Body of pancreas (tissue), 4 donors: ENCODE measurements at places on chromosomes 1 and 21.

GRCh38 chr1:2074944-2075740, 24.9 kb downstream of the PRKCZ start:
- DNase-seq, result no peak

GRCh38 chr1:115113766-115114165, 24.5 kb upstream of the TSPAN2 start:
- DNase-seq, result no peak

- no peak for DNase-seq
These were observed 367.1 kb downstream of the PDE4B start for GRCh38 chr1:66159800-66160199.

GRCh38 chr1:245895455-245895959, 611.6 kb downstream of the SMYD3 start:
- no peak for DNase-seq

DNA sequence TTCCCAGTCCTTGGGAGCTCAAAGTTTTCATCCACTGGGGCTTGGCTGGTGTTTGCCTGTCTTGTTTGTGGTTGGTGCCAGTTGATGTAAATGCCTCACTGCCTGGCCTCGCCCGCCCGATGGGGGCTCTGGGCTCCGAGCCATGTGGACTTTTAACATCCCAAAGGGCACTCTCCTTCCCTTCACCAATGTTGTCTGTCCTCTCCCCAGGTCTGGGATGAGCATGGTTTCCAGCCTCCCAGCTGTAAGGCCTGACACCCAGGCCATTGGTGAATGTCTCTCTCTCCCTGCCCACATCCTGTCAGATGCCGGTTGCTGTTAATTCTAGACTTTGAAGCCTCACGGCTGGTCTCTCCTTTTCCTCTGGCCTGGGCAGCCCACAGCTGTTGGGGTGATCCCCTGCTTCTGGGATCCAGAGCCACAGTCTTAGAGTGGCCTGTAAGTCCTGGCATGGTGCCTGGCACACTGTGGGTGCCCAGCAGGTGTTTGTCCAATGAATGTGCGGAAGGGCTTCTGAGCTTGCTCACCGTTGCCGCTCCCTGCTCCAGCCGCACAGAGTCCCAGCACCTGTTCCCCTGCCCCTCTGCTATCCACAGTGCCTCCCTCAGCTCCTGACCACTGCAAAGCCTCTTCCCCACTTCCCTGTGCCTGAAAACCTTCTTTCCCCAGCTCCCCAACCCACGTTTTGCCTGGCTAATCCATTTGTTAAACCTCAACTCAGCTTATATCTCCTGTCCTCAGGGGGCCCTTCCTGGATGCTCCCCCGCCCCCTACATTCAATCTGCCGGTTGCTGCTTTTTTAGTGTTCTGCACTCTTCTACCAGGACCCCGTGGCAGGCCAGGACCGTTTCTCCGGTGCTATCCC, 3.3 kb upstream of the C1orf174 start:
- peak; percentile 76 for DNase-seq

GRCh38 chr1:89525169-89525855, 683 bp downstream of the LRRC8B start:
- DNase-seq, result no peak

DNA sequence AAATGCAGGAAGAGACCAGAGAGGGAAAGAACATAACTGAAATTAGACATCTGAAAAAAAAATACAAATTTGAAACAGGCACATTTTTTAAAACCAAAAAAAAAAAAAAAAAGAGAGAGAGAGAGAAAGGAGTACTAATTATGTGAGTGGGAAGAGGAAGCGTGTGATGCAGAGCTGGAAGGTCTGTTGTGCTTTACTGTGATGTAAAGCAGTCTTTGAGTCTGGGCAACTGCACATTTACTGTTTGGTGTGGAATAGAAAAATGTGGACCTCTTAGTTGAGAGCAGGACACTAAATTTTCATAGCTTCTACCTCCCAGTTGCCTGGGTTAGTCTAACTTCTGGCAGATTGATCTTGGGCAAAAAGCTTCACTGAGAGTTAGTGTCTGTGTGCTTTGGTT, 16.5 kb downstream of the LHX9 start:
- no peak for DNase-seq

DNA sequence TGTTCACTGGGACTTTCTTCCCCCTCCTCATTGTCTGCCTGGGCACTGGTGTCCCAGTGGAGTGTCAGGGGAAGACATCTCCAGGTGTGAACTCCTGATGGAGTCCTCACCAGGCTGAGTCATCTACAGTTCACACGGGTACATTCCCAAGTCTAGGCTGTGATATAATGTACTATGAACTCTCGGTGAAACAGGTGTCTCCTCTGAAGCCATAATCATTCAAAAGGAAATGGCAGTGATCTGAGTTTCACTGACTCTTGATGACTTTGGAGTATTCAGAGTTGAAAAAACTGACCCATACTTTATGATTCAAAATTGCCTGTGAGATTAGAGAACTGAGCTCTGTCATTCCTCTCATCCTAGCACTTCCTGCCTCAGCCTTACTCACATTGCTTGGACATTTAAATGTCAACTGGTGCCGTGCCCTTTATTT, 9.1 kb downstream of the LAMC2 start:
- DNase-seq, result no peak

DNA sequence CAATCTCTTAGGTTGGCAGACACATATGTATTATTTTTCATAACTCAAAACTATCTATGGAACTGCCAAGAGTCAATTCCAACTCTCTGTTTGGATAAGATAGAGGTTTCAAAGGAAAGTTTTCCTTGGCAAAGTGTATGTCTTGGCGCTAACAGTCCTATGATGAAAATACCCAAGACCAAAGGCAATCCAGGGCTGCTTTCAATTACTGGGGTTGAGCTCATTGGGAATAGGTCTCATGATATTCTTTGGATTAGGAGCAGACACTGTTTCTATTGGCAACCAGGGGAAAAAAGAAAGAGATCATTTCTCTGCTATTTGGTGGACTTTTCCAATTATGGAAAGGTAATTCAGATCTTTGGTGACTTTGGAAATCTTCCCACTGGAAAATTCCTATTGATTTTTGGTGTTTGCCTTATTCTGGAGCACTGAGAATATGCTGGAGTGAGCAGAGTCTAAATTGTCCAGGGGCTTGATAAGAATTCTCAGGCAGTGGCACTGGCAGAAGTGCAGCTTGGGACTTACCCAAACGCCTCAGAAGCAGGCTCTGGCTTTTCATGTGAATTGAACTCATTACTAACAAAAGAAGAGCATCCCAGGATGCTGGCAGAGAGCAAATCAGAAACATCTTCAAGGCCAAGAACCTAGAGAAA, 20.4 kb upstream of the PLXNA2 start:
- no peak for DNase-seq

GRCh38 chr1:158323866-158324265, 7.5 kb downstream of the CD1B start:
- no peak for DNase-seq

- DNase-seq, result no peak
These were observed 145.0 kb upstream of the SGIP1 start for GRCh38 chr1:66388913-66389312.

- DNase-seq, result no peak
These were observed 14.7 kb downstream of the YTHDF2 start for GRCh38 chr1:28751315-28752060.

DNA sequence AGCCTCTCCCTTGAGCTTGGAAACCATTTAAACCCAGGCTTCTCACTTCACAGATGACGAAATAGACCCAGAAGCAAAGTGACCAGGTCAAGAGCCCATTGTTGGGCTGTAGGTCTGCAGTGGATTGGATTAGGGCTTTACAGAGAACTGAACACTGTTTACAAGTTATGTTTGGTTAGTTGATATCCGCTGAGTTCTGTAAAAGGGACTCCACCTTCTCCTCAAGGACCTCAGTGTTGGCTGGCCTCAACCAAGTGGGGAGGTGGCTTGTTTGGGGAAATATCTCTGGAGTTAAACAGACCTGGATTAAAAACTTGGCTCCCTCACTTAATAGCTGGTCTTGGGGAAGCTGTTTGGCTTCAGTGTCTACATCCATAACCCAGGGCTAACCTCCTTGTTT, 88.1 kb downstream of the UCK2 start:
- DNase-seq, result no peak

DNA sequence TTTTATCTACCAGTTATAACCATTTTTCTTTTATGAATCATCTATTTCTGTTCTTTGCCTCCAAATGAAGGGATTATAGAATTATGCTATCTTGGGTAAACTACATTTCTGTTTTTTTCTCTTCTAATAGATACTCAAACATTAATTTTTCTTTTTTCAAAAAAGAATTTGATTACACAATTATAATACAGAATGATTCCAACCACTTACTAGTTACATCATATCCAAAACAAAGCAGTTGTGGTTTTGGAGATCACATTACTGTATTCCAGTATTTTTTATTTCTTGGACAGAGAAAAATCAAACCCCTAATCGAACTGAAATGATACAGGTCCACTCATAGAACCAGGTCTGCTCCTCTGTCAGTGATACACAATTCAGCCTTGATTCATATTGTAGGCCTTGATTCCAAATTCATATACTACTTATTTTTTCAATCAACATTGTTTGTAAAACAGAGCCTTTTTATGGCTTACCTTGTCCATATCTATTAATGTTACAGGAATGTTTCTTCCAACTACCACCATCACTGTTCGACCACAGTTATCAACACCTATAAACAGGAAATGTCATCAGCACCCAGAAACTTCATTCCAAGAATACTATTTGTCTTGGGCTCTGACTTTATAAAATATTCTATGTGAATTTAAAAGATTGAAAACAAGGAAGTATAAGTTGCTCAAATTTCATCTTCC, 43.2 kb downstream of the GDAP2 start:
- DNase-seq, result no peak

GRCh38 chr1:182823220-182823619, 15.9 kb upstream of the DHX9 start:
- DNase-seq, result no peak

GRCh38 chr1:85356130-85356529, 79.7 kb upstream of the BCL10 start:
- DNase-seq, result no peak

- DNase-seq, result no peak
These were observed 633 bp upstream of the RFX5 start for GRCh38 chr1:151347523-151348246.

GRCh38 chr21:41023936-41024335, 144.0 kb upstream of the BACE2 start:
- DNase-seq, result no peak

DNA sequence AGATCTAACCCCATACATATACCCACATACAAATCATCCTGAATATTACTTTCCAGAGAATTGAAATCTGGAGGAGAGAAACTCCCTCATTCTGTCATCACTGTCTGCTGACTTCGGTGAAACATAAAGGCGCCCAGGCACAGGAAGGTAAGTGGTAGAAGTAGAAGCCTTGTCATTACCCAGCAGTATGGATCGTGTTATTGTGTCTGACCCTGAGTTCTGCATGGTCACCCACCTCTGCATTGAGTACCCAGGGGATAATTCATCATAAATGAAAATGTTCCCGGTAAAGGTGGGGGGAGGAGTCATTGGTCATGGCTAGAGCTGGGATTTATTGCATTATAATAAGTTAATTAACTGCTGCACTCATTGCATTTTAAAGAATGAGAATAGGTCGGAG, 342.6 kb upstream of the PKN2 start:
- no peak for DNase-seq

- DNase-seq, result no peak
These were observed 1.2 kb upstream of the ZNF124 start for GRCh38 chr1:247172996-247173395.

DNA sequence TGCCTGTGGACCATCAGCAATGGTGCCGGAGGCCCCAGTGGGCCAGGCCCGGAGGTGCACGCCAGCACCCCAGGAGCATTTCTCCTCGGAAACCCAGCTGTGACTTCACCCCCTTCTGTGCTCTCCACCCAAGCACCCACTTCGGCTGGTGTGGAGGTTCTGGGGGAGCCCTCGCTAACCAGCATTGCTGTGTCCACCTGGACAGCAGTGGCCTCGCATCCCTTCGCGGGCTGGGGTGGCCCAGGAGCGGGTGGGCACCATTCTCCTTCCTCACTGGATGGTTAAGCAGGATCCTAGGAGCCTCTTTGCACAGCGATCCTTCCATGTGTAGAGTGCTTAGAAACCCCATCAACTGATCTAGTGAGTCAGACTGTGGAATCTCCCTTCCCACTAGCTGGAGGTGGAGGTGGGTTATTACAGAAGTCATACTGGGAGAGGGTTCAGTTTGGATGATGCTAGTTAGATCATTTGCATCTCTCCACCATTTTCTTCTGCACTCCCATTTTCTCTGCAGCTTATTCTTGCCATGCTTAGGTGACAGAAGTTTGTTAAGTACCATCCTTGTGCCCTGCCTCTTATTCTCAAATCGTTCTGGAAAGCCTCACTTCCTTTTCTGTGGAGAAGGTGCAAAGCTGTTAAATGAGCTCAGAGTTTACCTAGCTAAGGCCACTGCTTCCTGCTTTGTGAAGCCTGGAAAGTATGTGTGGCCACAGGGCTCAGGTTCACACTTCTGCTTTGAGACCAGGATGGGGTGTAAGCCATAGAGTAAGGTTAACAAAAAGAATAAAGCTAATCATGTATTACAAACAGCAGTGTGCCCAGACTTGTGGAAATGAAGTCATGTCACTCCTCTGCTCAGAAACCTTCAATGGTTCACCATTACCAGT, 32.3 kb downstream of the TBX19 start:
- DNase-seq, result no peak

- DNase-seq, result peak; percentile 75
These were observed 5.5 kb upstream of the PRKCZ start for GRCh38 chr1:2044510-2045319.

DNA sequence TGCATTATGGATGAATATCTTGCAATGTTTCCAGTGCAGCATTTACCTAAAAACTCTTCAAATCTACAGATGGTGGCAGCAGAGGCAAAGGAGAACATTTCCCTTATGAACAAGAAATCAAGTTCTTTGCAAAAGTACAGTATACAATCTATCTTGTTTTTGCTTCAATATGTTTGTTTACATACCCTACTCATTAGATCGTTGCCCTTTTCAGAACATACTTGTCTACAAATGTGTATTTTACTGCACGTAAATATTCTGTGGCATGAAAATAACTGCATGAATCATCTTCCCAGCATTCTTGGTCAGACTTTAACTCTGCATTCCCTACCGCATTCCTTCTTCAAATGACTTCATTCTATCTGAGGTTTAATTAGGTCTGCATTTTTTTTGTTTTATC, 212.7 kb downstream of the ZP4 start:
- no peak for DNase-seq

DNA sequence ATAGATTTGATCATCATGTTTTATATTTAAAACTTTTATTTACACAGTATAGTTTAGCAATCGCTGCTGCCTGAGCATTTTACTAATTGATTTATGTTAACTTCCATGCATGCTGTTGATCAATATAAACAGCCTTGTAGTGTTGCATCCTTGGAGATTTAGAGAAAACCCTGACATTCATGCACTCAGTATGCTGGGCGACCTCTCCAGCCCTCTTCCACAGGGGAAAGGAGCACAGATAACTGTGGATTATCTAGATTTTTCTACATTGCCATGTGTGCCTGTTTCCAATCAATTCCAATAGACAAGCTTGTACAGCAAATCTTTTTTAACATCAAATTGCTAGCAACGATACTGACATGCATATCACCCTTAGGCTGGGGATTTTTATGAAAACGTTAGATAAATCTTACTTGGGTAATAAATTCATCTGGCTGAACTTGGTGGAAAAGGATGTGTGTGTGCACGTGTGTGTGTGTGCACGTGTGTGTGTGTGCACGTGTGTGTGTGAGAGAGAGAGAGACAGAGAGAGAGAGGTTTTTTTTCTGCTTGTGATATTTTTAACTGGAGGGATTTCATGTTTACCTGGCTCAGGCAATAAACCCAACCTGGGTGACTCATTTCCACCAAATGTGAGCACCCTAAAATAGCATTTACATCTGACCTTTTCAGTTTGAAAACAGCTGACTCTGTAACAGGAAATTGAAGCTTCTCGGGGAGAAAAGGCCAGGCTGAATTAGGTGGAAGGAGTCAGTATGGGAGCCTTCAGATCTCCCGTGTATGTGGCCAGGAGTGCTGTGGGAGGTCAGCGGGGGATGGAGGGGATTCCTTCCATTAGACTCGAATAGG, 339.8 kb downstream of the PRDM2 start:
- no peak for DNase-seq
